ENCODE measurements at places on chromosomes 5 and 9. TPM values are rescaled to one million over a fixed set of nuclear protein-coding genes. Genes with fewer than 3 reads are reported as not detected.

The OCLN gene
- 10.9 TPM for polyA plus RNA-seq

The C7 gene
- polyA plus RNA-seq: 36.0 TPM

The TMC1 gene
- polyA plus RNA-seq: not detected

The GHR gene
- polyA plus RNA-seq: 1.2 TPM

The ZDHHC11 gene
- polyA plus RNA-seq: 5.4 TPM

The LMBRD2 gene
- 4.6 TPM for polyA plus RNA-seq

The PCDHB7 gene
- polyA plus RNA-seq: 0.15 TPM

The SLC34A3 gene
- polyA plus RNA-seq: 0.21 TPM

The PGM5 gene
- polyA plus RNA-seq: 2.2 TPM

The REEP2 gene
- polyA plus RNA-seq: 22.6 TPM

The RARS1 gene
- 34.7 TPM for polyA plus RNA-seq

The SLC6A3 gene
- not detected for polyA plus RNA-seq

The IL13 gene
- 0.07 TPM for polyA plus RNA-seq

The TXNDC8 gene
- not detected for polyA plus RNA-seq

The NRARP gene
- 1.3 TPM for polyA plus RNA-seq

The GABRA6 gene
- polyA plus RNA-seq: not detected

The FNIP1 gene
- polyA plus RNA-seq: 4.4 TPM

The IQGAP2 gene
- polyA plus RNA-seq: 14.4 TPM

The LTC4S gene
- polyA plus RNA-seq: 10.9 TPM

The GKAP1 gene
- polyA plus RNA-seq: 13.2 TPM

The CCNJL gene
- polyA plus RNA-seq: 0.16 TPM

The SHC3 gene
- 0.92 TPM for polyA plus RNA-seq

The NEUROG1 gene
- polyA plus RNA-seq: not detected

The MRPS30 gene
- 9.8 TPM for polyA plus RNA-seq

The CARTPT gene
- not detected for polyA plus RNA-seq

The SEC61B gene
- polyA plus RNA-seq: 251 TPM

The BTNL3 gene
- 0.14 TPM for polyA plus RNA-seq

The AKNA gene
- polyA plus RNA-seq: 6.9 TPM

The HSPB3 gene
- polyA plus RNA-seq: 0.76 TPM

The C5orf34 gene
- polyA plus RNA-seq: 0.40 TPM

The QRFP gene
- not detected for polyA plus RNA-seq

The SLC1A3 gene
- polyA plus RNA-seq: 1.6 TPM

The SLC4A9 gene
- polyA plus RNA-seq: 0.89 TPM

The PCDHGB1 gene
- 1.1 TPM for polyA plus RNA-seq

The PPP2CA gene
- 13.5 TPM for polyA plus RNA-seq

The STPG3 gene
- polyA plus RNA-seq: 0.23 TPM

The STKLD1 gene
- 3.1 TPM for polyA plus RNA-seq

The EIF4E1B gene
- polyA plus RNA-seq: 0.30 TPM

The SPINK4 gene
- polyA plus RNA-seq: 1.5 TPM

The SLC36A3 gene
- polyA plus RNA-seq: not detected

All from pancreas (tissue), 10 donors.